ENCODE measurements at places on chromosomes 6 and 20.

DNA sequence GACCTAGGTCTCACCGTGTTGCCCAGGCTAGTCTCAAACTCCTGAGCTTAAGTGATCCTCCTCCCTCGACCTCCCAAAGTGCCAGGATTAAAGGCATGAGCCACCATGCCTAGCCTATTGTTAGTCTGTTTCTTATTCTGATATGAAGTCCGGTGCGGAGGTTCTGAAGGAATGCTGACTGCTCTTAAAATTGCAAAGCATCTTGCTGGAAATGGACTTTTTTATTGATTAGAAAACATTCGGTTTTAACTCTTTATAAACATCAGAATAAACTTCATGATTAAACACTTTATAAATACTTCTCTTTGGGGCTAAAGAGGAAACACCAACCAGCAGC is 3.2 kb downstream of the TNFAIP3 start:
- no peak for DNase-seq

DNA sequence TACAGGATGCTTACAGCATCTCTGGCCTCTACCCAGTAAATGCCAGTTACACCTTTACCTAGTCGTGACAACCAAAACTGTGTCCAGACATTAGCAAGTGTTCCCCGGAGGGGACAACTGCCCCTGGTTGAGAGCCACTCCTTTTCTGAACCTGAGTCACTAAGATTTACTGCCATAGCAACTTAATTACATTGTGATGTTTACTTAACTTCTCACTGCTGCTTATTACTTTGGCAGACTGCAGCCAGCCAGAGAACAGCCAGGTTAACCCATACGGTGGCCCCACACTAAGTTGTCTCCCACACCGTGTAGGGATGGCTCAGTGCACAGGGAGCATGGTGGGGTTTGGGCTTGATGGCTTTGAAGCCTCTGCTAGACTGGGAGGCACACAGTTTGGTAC is 204.7 kb upstream of the SULF2 start:
- no peak for DNase-seq

DNA sequence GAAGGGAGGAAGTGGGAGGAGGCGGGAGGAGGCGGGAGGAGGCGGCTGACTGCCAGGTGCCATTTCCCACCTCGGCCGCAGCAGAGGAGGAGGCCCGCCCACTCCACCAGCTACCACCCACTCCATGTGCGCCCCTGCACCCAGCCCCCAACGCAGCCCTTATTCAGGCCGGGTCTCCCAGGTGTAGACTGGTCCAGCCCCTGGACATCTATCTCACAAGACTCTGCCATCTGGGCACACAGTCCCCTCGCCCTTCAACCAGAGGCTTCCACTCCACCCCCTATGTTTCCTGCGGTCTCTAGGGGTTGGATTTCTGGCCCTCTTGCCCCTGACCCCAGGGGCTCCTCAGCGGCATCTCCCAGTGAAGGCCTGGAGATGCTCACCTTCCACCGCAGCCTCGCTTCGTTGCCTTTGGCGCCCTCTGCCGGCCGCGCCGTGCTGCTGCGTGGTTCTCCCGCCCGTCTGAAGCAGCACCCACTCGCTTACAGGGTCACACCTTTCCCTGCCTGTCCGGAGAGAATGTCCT is 32.6 kb upstream of the FAM83D start:
- peak; percentile 83 for DNase-seq

DNA sequence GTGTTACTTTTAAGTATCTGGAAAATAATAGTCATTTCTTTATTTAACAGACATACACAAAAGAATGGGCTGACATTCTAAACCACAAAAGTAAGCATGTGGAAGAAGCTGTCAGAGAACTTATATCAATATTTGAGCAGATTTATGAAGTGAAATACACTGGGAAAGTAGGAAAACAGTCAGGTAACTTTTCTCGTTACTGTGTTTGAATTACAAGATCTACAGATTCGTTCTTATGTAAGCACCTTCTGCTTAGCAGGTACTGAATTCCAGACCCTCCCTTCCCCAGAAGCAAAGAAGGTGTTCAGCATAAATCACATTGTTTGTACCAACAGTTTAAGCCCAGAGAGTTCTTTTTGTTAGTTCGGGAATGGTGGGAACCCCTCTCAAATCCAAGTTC is 88.0 kb downstream of the DNAH8 start:
- DNase-seq = no peak

DNA sequence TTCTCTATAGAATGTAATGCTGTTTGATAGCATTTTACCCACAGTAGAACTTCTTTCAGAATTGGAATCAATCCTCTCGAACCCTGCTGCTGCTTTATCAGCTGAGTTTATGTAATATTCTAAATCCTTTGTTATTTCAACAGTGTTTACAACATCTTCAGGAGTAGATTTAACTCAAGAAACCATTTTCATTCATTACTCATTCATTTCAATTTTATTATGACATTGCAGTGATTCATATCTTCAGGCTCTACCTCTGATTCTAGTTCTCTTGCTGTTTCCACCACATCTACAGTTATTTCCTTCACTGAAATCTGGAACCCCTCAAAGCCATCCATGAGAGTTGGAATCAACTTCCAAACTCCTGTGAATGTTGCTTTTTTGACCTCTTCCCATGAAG is 93.7 kb downstream of the ZFAND3 start:
- DNase-seq = no peak
